ENCODE measurements at places on chromosomes 12 and 14. TPM values are rescaled to one million over a fixed set of nuclear protein-coding genes. Genes with fewer than 3 reads are reported as not detected.

MYF6 gene
- total RNA-seq: not detected

RPGRIP1 gene
- total RNA-seq: 0.47 TPM

DNA sequence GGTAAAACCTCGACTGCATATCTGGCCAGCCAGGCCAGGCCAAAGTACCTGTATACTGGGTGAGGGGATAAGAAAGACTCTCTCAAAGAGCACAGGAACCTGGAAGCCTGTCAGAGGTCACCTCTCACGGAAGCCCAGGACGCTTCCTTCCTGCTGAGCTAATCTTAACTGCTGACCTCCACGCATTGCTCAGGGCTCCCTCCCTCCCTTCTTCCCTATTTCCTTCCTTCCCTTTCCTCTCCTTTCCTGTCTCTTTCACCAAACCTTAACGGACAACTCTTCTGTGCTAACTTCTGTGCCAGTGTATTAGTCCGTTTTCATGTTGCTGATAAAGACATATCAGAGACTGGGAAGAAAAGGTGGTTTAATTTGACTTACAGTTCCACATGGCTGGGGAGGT lies 14.8 kb upstream of the RNASE10 start:
- DNase-seq: no peak

- DNase-seq: no peak
Measured at GRCh38 chr12:131699434-131699833, 11.5 kb upstream of the SFSWAP start.

- DNase-seq: peak; percentile 46
Measured at GRCh38 chr14:64758025-64758521, 53.8 kb downstream of the PLEKHG3 start.

GRCh38 chr14:38405851-38406635 lies 150.2 kb upstream of the CLEC14A start:
- peak; percentile 72 for DNase-seq

GRCh38 chr14:70082394-70082793 lies 106.4 kb downstream of the SLC8A3 start:
- DNase-seq: no peak

- DNase-seq: no peak
Measured at GRCh38 chr12:14950421-14950820, 11.0 kb downstream of the ARHGDIB start.

GRCh38 chr14:101017806-101018560 lies 114.5 kb upstream of the RTL1 start:
- peak; percentile 5 for DNase-seq

DNA sequence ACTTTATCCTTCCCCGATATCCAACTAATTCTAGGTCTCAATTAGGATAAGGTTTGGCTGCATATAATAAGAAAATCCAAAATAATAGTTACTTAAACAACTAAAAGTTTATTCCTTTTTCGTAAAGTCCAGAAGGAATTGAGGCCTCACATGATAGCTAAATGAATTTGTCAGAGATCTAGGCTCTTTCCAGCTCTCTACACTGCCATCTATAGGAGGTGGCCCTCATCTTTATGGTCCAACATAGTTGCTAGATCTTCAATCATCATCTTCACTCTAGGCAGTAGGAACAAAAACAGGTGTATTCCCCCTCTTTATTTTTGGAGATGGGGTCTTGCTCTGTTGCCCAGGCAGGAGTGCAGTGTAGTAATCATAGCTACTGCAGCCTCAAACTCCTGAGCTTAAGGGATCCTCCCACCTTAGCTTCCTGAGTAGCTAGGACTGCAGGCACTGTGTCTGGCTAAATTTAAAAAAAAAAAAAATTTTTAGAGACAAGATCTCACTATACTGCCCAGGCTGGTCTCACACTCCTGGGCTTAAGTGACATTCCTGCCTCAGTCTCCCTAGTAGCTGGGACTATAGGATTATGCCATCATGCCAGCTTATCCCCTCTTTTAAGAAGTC lies 46.5 kb upstream of the SAV1 start:
- no peak for DNase-seq

Measured in kidney (tissue), 22 donors.